ENCODE measurements at places on chromosomes 1 and 21.

GRCh38 chr1:197985351-197985750 is 68.2 kb downstream of the LHX9 start:
- DNase-seq: no peak

DNA sequence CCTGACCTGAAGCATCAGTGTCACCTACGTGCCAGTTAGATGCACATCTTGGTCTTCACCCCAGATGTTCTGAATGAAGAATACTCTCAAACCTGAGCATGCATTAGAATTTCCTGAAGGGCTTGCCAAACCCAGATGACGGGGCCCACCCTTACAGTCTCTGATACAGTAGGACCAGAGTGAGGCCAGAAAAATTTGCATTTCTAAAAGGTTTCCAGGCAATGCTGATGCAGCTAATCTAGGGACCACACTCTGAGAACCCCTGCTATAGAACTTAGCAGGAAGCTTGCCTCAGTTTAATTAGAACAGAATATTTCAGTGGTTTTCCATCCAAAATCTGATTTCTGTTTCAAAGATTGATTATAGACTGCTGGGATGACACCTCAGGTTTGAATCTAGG is 9.9 kb upstream of the CTBS start:
- no peak for DNase-seq

DNA sequence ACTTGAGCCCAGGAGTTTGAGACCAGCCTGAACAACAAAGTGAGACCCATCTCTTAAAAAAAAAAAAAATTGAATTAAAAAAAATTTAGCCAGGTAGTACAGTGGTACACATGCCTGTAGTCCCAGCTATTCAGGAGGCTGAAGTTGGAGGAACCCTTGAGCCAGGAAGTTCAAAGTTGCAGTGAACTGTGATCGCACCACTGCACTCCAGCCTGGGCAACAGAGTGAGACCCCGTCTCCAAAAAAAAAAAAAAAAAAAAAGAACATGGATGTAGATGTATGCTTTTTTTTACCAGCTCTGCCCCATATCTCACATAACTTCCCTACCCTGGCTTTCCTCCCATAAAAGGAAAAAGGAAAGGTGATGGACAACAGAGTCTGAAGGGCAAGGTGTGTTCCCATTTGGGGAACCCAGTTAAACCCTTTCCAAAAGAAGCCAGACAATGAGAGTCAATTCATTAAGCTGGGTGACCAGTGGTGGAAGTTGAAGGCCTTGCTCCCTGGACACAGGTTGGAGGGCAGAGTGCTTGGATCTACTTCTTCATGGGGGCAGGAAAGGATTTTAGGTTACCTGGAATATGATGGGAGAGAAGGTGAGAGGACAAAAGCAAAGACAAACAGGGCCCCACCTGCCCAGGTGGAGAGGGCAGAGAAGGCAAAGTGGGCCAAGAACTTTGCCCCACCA is 2.9 kb downstream of the KRTCAP2 start:
- no peak for DNase-seq

DNA sequence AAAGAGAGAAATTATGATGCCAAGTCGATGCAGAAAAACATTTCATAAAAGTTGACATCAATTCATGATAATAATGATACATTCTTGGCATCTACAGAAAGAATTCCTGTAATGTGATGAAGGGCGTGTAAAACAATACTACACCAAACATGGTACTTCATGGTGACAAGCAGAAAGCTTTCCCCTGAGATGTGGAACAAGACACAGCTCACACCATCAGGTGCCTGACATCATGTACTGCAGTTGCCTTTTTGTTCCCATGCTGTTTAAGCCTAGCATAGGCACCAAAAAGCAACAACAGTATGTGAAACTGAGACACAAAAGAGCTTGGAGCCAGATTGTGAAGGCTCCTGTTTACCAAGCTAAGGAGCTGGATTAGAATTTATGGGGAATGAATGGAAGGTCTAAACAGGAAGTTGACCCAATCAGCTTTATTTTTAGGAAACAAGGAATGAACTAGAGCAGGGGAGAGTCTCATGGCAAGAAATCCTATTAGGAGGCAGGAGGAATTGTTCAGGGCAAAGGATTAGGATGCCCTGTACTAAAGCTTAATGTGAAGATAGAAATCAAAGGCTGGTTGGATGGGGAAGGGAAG is 67.2 kb downstream of the SYDE2 start:
- no peak for DNase-seq

- no peak for DNase-seq
Observed at GRCh38 chr1:85283475-85284199, 7.2 kb upstream of the BCL10 start.
